Right lung (tissue), 10 donors: ENCODE measurements at places on chromosomes 11 and 22. TPM values are rescaled to one million over a fixed set of nuclear protein-coding genes. Genes with fewer than 3 reads are reported as not detected.

GRCh38 chr11:92960886-92961285 lies 8.6 kb upstream of the MTNR1B start:
- DNase-seq: no peak

GRCh38 chr11:28481616-28482480 lies 373.7 kb downstream of the METTL15 start:
- no peak for DNase-seq

MMP1 gene
- polyA plus RNA-seq: 2.2 TPM

GAL3ST3 gene
- polyA plus RNA-seq: 0.18 TPM

GRCh38 chr22:10741210-10741609 lies 4786.8 kb upstream of the OR11H1 start:
- no peak for DNase-seq

DNA sequence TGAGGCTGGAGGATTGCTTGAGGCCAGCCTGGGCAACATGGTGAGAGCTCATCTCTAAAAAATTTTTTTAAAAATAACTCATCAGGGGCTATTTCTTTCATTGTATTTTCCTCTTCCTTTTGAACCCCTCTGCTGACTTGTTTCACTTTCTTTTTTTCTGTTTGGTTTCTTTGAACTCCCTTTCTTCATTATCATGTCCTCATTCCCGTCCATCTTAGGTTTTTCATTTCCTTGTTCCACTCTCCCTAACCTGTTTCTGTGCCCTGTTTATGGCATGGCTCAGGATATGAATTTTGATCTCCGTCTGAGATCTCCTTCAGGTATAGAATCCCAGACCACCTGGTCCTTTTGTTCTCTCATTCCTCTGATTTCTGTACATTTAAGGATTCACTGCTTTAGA lies 12.5 kb downstream of the MARK2 start:
- DNase-seq: no peak

DNA sequence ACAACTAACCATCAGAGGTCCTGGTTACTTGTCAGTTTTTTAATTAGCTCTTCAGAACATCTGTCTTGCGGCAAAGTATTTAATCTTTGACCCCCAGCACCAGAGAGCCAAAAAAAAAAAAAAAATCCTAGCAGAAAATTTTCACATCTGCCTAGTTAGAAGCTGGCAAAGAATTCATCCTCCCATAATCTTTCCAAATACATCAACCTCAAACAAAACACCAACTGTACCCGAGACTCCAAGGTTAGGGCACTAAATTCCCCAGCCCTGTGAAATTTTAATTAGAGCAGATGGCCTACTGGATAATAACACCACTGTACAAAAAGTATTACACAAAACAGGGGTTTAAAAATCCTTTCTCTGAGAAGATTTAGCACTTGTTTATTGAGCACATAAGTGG lies 55.7 kb downstream of the RAB38 start:
- DNase-seq: no peak

GRCh38 chr22:30250039-30250565 lies 3.5 kb upstream of the LIF start:
- no peak for DNase-seq

DNA sequence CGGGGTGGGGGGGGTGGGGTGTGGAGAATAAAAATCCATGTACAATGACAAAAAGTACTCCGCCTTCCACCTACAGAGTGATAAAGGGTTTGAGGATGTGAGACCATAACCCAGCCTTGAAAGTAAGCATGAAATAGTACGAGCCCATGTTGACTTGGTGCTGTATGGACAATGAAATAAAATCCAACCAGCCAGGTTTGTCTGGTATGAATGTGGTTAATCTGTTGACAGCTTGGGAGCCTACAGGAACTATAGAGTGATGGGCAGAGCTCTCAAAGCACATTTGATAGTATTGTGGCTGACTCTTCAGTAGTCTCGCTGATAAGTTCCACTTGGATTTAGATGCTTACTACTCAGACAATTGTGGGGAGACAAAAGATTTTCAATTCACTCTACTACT lies 48.8 kb upstream of the CD44 start:
- no peak for DNase-seq

DNA sequence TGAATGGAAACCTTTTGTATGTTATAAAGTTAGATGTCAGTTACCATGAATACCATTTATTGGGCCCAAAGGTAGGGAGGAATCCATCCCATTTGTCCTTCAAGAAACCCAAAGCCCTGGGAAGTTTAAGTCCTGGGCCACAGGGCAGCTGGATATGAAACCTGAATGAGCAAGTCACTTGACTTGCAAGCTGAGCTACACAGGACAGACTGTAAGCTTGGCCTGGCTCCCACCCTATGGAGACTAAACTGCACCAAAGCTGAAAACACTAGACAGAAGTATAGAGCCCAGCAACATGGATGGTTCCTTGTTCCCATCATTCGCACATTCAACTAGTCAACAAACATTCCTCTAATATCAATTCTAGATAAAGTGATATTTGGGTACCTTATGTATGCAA lies 71.3 kb downstream of the KCNC1 start:
- no peak for DNase-seq

- no peak for DNase-seq
Measured at GRCh38 chr22:43098356-43098755, 9.2 kb upstream of the TTLL1 start.

CCDC116 gene
- 0.90 TPM for polyA plus RNA-seq

DNA sequence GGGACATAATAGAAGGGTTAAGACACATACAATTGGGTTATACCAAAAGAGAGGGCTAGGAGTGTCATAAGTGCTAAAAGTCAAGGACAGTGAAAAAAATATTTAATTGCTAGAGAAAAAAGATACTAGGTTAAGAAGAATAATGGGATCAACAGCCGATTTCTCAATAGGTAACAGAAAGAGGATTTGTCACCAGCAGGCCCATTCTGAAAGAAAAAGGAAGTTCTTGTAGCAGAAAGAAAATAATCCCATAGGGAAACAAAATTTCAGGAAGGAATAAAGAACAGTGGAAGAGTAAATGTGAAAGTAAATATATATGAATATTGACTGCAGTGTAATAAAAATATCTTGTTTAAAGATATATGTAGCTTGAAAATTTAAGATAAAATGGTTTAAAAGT lies 43.3 kb upstream of the ADORA2A start:
- no peak for DNase-seq

- no peak for DNase-seq
Measured at GRCh38 chr11:9660886-9661285, 3.0 kb upstream of the SWAP70 start.

DNA sequence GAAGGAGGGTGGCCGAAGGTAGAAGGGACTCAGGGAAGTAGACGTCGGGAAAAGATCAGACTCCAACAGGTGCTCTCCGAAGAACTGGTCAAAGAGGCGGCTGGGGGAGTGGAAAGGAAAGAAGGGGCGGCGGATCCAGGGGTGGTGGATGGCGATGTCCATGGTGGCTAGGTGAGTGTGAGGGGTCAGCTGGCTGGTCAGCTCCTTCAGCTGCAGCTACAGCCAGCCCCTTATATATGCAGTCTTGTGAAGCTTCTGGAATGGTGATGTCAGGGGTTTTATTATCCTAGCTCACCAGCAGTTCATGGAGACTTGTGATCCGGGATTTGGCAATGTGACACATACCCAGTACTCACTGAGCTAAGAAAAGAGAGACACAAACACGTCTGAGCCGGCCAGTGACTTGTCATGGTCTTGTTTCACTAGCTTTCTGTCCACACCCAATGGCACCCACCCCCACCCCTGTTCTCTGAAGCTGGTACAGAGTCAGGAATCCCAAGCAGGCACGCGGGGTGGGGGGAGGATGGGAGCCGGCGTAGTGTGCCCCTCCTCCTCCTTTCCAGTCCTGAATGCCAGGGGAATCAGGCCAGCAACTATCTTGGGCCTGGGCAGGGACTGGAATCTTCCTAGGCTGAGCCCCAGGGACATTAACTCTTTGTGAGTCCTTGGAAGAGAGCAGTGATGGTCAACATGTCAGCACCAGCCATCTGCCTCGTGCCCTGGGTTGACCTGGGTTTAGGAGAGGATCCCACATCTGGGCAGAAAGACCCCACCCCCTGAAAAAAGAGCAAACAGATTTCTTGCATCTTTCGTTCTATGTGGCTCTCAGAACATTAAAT lies at the start of gene CRYAB:
CRYAB (minus strand) TSS at position 208 of the 839 bp plus-strand sequence; CDS start at position 162, 46 bp downstream.
- DNase-seq: peak; percentile 84

- no peak for DNase-seq
Measured at GRCh38 chr11:9473408-9473807, 12.6 kb downstream of the ZNF143 start.

GRCh38 chr22:33657670-33658069 lies 262.6 kb downstream of the LARGE1 start:
- DNase-seq: no peak

MMP12 gene
- polyA plus RNA-seq: not detected

GLYAT gene
- not detected for polyA plus RNA-seq

DNA sequence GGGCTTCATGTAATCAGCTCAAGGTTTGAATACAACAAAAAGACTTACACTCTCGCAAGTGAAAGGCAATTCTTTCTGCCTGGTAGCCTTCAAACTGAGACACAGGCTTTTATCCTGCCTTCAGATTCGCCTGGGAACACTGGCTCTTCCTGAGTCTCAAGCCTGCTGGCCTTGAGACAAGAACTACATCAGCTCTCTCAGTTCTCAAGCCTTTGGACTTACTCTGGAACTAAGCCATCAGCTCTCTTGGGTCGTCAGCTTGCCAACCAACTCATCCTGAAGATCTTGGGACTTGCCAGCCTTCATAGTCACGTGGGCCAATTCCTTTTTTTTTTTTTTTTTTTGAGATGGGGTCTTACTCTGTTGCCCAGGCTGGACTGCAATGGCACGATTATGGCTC lies 35.7 kb upstream of the LRRC10B start:
- no peak for DNase-seq

DNA sequence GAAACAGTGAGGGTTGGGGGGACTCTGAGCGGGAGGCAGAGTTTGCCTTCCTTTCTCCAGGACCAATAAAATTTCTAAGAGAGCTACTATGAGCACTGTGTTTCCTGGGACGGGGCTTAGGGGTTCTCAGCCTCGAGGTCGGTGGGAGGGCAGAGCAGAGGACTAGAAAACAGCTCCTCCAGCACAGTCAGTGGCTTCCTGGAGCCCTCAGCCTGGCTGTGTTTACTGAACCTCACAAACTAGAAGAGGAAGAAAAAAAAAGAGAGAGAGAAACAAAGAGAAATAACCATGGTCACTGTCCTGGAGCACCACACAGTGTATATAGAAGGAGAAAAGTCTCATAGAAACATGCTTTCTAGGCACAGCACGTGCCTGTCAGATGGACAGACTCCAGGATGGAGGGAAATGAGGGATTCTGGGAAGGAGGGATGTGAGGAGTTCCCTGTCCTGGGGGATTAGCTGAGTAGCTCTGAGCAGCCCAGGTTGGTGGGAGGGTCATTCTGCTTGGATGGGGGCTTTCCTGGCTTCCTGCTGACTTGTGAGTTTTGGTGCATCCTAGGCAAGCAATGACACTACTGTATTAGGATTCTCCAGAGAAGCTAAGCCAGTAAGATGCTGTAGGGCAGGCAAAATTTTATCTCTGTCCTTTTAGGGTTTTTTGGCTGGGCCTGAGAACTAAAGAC lies 3.1 kb downstream of the GSTP1 start:
- DNase-seq: no peak

GRCh38 chr11:109892321-109892794 lies 200.8 kb upstream of the ZC3H12C start:
- DNase-seq: no peak

ACTN3 gene
- polyA plus RNA-seq: 0.24 TPM

CLMP gene
- 15.0 TPM for polyA plus RNA-seq

OR5B21 gene
- not detected for polyA plus RNA-seq

GRCh38 chr22:23251445-23252093 lies 71.3 kb downstream of the BCR start:
- DNase-seq: no peak

DNA sequence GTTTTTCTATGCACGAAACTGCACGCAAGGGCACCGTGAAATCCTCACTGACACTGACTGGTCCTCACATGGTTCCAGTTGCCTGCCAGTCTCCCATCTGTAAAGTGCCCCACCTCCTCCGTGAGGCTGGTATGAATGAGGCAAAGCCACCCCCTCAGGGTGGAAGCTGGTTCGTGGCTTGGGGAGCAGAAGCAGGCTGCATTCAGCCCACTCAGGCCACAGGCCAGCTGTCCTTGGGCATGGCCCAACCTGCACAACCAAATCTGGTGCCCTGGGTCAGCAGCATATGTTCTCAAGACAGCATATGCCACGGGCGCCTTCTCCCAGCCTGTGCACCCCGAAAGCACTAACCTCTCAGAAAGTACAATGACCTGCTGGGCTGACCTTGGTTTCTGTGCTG lies 29.3 kb downstream of the SERPINH1 start:
- DNase-seq: no peak

- DNase-seq: no peak
Measured at GRCh38 chr11:67057205-67057672, 592 bp downstream of the RHOD start.

MTMR2 gene
- 64.9 TPM for polyA plus RNA-seq

STIM1 gene
- 38.6 TPM for polyA plus RNA-seq

MS4A15 gene
- not detected for polyA plus RNA-seq

OR51B5 gene
- polyA plus RNA-seq: 0.61 TPM
